SW 1271 (cell line): ENCODE measurements at places on chromosomes 4 and X.
A peak's percentile ranks its signal among the peaks of the same experiment; 100 is the strongest.

DNA sequence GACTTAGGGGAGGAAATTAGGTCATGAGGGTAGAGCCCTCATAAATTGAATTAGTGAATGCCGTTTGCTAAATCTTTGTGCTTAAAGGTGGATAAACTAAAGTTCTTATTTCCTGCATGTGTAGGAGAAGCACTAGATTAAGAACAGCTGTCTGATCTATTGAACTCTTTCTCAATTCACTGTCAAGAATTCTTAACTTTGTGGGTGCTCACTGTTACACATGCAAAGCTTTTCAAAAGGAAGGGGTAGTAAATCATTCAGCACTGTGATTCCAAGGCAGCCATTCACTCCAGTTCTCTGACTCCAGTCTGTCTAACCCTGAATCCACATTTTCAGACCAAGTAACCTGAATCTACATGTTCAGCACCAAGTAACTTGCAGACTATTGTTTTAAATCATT, 1520.1 kb downstream of the PCDH18 start:
- no peak for DNase-seq

- DNase-seq: peak; percentile 35
Observed at GRCh38 chrX:107716816-107717700, 58.5 kb downstream of the TSC22D3 start.

- DNase-seq: no peak
Observed at GRCh38 chrX:131958724-131959123, 64.4 kb upstream of the STK26 start.

GRCh38 chr4:7191546-7192251, 639 bp upstream of the SORCS2 start:
- DNase-seq: no peak

- DNase-seq: peak; percentile 48
Observed at GRCh38 chrX:49166914-49167739, 4.6 kb downstream of the MAGIX start.

GRCh38 chrX:86014421-86014820, 32.9 kb downstream of the CHM start:
- DNase-seq: no peak

GRCh38 chrX:118506805-118507480, 11.3 kb downstream of the DOCK11 start:
- DNase-seq: no peak

DNA sequence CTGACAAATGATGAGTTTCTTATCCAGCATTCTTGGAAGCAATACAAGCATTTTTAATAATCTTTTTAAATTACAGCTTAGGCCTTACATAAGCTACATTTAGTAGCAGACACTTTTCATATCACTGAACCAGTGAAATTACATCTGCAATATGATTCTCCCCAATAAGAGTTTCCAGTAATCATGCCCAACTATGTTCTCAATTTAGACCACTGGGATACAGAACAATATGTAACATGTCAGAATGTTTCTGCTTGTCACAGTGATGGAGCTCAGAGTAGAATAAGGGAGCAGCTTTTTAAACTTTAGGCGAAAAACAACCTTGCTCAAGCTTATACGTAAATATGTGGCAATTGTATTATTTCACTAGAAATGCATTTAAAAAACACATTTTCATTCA, 1132.2 kb downstream of the FAT4 start:
- DNase-seq: no peak

DNA sequence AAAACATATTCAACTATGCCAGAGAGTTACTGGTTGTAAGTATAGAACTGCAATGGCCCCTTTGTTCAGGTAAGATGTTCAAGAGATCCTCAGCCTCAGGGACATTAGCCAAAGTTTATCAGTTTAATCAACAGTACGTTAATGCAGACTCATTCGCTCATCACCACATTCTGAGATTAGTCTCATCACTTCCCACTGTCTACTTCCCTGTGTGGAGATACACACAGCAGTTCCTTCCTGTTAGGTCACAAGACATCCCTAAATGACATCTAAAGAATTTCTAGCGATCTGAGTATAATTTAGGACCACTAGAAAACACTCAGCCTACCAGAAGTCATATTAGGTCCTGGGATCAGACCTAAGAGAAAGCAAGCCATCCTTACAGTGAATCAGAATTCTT, 10.4 kb downstream of the SLC10A7 start:
- no peak for DNase-seq

DNA sequence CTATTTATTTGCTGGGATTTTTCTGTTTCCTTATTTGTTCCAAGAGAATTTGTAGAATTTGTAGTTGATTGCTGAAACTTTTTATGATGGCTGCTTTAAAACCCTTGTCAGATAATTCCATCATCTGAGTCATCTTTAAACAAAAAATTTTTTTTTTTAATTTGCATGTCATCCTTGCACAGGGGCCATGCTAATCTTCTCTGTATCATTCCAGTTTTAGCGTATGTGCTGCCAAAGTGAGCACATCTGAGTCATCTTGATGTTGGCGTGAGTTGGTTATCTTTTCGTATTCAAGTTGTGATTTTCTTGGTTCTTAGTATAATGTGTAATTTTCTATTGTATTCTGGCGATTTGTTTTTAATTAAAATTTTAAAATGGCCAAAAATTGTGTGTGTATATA, 18.7 kb upstream of the ZNF157 start:
- DNase-seq: no peak

DNA sequence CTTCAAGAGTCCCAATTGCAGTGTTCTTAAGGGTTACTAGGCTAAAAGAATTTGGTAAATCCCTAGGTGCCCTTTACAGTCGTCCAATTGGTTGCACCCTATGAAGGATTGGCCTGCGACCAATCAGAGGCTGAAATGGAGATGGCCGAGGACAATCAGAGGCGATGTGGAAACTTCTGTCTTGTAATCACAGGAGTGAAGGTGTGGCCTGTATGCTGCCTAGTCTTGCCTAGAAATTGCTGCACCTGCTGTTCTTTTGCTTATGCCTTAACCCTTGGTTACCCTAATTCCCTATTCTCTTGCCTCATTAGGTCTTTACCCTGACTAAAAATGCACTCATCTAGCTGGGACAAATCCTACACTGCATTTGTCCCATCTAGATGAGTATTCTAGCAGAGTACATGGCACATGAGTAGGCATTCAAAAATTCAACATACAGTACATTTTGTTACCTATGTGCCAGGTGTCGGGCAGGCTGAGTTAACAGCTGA, 1.0 kb upstream of the DCK start:
- DNase-seq: no peak

GRCh38 chr4:169756971-169757574, 671 bp downstream of the HPF1 start:
- no peak for DNase-seq

- DNase-seq: no peak
Observed at GRCh38 chr4:138200236-138200590, 41.9 kb downstream of the SLC7A11 start.

DNA sequence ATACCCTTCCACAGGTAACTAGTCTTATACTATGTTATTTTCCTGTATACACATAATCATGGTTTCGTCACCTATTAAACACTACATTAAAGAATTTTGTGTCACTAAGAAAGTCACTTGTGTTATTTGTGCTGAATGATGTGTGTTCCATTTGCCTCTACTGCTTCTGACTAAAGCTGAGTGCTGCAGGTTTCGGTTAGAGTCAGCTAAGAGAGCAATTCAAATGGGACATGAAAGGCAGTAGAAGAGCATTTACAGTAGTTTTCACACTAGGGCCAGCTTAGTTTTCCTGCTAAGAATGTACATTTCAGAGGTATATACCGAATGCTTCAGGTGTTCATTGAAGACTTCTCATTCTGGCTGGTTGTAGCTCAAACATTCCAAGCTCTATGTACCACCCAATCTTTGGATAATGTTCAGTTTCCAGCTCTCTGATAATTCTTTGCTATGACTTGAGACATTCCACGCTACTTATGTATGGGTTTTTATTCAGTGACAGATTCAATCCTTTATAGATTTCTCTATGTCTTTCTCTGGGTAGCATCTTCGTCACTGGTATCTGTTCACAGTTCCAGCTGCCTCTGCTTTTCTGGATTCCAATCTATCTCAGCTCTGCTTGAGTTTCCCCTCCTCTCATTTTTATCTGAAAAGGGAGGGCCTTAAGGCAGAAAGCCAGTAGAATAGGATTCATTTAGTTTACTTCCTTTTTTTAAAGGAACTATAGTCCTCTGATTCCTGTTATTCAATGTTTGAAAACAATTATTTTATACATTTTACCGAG, 164.4 kb downstream of the CXXC4 start:
- DNase-seq: no peak

- DNase-seq: no peak
Observed at GRCh38 chr4:64911846-64912245, 502.6 kb upstream of the TECRL start.

- no peak for DNase-seq
Observed at GRCh38 chrX:154056770-154057241, 37.1 kb upstream of the IRAK1 start.

GRCh38 chr4:77446601-77447000, 159.0 kb upstream of the CXCL13 start:
- no peak for DNase-seq

DNA sequence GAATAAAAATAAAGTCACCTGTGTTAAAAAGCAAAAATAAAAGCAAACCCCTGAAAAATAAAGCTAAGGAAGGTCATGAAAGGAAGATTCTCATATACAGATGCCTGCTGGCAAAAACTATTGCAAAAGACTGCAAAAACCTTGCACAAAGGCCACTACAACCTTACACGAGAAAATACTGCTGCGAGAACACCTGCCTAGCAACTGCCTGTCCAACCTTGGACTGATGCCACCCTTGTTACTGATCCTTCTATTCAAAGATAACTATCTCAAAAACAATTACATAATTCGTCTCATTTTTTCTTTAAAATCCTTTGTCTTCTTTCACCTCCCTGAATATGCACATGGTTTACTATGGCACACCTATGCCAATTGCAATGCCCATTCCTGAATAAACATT, 49.6 kb downstream of the SLC2A9 start:
- DNase-seq: no peak

DNA sequence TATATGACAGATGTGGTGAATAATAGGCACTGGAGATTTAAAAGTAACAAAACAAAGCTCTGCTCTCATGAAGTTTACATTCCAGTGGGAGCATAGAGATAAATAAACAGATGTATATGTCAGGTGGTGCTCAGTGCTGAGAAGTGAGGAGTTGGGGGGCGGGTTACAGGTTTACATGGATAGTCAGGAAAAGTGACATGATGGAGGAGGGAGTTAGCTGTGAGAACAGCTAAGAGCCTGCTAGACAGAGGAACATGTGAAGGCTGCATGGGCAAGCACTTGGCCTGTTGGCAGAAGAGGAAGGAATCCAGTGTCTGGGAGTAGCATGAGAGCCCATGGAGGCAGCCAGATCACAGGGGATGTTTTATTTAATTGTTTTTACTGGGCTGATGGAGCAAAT, 10.2 kb upstream of the TMEM156 start:
- DNase-seq: no peak

GRCh38 chr4:15516494-15516893, 46.8 kb downstream of the CC2D2A start:
- no peak for DNase-seq

DNA sequence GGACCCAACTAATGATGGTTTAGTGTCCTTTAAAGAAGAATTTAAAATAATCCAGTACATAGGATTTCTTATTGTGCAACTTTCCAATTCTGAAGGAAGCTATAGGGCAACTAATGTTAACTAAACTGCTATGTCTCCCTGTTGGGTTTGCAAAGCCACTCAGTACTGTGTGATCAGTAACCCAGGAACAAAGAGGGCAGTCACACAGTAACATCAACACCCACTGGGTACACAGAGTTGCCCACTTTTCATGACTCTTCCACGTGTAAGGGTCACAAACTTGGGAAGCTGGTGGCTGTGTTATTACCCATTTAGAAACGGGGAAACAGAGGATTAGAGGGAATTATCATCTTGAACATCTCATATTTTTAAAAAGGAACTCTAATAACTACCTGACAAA, 555.0 kb upstream of the DIPK2B start:
- no peak for DNase-seq

GRCh38 chr4:13399257-13399656, 84.9 kb downstream of the RAB28 start:
- DNase-seq: no peak

DNA sequence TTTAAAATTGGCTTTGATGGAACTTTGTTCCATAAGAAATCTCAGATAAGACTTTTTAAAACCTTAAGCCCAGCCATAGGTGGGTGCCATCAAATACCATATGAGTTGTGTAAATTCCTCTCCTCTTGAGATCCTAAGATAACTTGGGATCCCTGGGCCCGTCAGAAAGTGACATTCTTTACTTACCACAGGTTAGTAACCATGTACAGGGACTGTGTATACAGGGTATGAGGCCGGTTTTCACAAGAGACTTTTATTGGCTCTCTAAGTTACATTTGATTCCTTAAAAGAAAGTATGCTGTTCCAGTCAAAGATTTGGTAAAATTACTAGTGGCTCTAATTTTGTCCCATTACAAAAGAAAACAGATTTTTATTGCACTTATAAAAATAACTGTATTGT, 110.1 kb downstream of the APOOL start:
- DNase-seq: no peak

- DNase-seq: no peak
Observed at GRCh38 chrX:146396409-146396808, 413.2 kb upstream of the CXorf51B start.

GRCh38 chr4:6824772-6825402, 42.4 kb downstream of the KIAA0232 start:
- DNase-seq: no peak

DNA sequence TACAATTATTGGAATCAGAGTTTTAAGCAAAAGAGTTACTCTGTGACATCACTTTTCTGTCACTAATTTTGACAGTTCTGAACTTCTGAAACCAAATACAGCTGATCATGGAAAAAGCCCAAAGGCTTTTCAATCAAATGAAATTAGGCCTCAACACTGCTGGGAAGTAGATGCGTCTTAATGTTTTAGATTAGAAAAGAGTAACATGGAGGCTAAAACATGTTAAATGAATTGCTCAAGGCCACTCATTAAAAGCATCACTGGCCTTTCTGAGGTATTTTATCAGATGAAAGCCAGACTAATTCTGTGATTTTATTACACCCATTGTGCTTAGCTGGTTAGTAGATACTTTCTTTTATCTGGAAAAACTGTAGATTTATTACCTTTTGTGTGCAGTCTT, 672.6 kb downstream of the CENPC start:
- DNase-seq: no peak

- no peak for DNase-seq
Observed at GRCh38 chr4:68249434-68249833, 3.9 kb upstream of the TMPRSS11B start.

GRCh38 chrX:8432396-8432795, 32.2 kb upstream of the VCX3B start:
- DNase-seq: no peak

GRCh38 chr4:132180020-132180427, 969.1 kb upstream of the PCDH10 start:
- DNase-seq: no peak

GRCh38 chrX:154419189-154419588, 7.8 kb downstream of the TAFAZZIN start:
- no peak for DNase-seq

- no peak for DNase-seq
Observed at GRCh38 chr4:8276358-8277240, 7.0 kb downstream of the HTRA3 start.

- DNase-seq: no peak
Observed at GRCh38 chr4:100539706-100540105, 21.9 kb upstream of the EMCN start.

- DNase-seq: no peak
Observed at GRCh38 chrX:41347186-41347585, 13.2 kb downstream of the DDX3X start.
